IMR-90 (cell line): ENCODE measurements at places on chromosomes 5 and 9. TPM values are rescaled to one million over a fixed set of nuclear protein-coding genes. Genes with fewer than 3 reads are reported as not detected.

OGN gene
- under 0.01 TPM in 1 of 2 replicates, not detected in the other for total RNA-seq

HMMR gene
- 24.6 and 30.3 TPM in 2 replicates for total RNA-seq

SLC44A1 gene
- total RNA-seq = 19.4 and 21.7 TPM in 2 replicates

SOX30 gene
- total RNA-seq = not detected in 2 replicates

ADAMTSL2 gene
- not detected in 2 replicates for total RNA-seq

DNA sequence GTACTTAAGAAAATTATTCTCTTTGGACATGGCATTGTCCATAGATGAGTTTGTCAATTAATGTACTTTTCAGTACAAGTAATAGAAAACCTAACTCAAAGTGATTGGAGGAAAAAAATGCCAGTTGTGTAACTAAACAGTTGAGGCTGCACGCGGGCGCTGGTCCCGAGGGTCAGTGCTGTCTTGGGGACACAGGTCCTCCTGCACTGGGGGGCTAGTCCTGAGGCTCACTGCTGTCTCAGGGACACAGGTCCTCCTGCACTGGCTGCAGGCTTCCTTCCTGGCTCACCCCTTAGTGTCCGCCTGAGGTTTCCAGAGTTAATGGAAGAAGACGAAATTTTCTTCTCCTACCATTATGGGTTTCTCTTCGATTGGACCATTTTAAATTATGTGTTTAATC is 281.1 kb downstream of the CD180 start:
- DNase-seq = no peak

DNA sequence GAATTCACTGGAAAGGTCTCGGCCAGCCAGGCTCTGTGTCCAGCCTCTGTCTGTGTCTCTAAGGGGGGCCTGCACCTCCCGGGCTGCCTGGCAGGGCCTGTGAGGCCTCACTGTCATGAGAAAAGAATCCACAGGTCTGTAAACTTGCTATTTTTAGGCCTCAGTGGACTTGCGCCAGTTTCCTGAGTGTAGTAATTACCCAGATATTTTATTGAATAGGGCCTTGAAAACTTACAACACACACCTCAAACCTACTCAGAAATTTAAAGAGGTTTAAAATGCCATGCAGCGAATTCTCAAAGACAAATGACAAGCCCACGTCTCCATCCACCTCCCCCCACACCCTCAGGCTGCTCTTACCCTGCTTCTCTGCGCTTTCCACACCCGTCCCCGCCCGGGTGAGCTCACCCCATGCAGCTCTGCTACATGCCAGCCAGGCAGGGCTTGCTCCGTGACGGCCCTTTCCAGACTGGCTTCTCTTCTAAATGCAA is 8.8 kb upstream of the TENT4A start:
- peak; percentile 92 for DNase-seq

GRCh38 chr5:132260714-132261551 is 3.4 kb downstream of the PDLIM4 start:
- peak; percentile 96 for DNase-seq

- DNase-seq = peak; percentile 98
Observed at GRCh38 chr9:13942695-13943094, 371.2 kb downstream of the NFIB start.

GRCh38 chr5:83387041-83387440 is 84.5 kb upstream of the VCAN start:
- peak; percentile 11 for DNase-seq

DNA sequence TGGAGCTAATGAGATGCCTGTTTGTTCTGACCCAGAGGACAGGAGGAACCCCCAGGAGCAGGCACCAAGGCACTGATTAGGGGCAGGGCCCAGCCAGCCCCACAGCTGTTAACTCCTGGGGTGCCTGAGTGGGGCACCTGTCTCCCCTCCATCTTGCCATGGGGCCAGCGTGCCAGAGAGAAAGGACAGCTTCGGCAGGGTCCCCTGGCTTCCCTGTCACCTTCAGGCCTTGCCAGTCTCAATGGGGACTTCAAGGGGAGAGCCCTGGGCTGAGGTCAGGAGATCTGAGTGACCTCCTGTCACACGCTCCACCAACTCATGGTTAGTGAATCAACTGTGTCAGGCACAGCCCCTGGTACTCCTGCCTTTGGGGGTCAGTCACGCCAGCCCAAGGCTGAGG is 152.7 kb upstream of the MVB12B start:
- DNase-seq = no peak

DNA sequence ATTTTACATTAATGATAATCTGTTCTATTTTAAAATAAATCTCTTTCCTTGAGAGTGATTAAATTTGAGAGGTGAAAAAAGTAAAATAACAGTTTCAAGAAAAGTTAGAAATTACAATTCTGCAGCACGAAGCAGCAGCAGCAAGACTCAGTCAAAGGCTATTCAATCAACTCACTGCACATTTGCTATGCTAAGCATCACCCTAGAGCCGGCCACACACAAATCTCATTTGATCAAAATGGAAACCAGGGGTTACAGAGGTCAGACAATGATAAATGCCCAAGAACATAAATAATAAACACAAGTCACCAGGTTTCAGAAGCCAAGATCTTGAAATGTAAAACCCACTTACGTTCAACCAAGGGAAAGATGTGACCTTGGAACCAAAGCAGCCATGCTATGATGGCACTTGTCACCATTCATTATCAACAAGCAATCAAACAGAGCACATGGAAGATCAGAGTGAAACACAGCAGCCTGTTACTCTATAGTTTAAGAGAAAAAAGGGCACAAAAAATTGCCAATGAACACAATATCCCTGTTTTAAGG is 136.0 kb downstream of the EPB41L4A start:
- DNase-seq = no peak

DNA sequence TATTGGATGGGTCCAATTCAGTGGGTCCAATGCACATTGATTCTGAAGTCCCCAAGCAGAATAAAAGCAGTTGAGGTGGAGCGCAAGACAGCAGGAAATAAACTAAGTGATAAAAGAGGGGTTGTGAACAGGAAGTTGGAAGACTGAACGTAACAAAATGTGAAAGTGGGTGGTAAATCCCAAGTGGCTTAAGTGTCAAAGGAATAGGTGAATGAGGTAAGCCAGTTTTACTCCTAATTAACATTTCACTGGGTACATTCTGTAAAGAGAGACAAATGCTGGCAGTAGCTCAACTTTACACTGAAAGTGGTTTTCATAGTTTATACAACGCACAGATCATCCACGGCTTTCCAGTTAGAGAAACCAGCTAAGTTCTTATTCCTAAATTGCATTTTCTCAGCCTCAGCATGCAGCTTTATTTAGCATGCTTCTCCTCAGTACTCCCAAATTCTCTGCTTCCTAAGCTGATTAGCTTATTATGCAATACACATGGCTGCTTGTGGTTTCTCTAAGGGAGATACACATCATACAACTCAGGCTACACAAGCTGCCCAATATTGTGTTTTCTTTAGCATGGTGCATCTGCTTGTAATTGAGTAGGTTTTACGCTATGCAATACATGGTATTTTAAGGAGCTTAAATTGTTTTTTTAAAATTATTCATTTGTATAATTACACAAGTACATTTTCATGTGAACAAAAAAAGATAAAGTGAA is 34.2 kb upstream of the HSD17B4 start:
- peak; percentile 76 for DNase-seq

- DNase-seq = no peak
Observed at GRCh38 chr5:125581311-125581710, 834.9 kb upstream of the ZNF608 start.

GRCh38 chr9:123131993-123132392 is 98.5 kb downstream of the GPR21 start:
- no peak for DNase-seq

DNA sequence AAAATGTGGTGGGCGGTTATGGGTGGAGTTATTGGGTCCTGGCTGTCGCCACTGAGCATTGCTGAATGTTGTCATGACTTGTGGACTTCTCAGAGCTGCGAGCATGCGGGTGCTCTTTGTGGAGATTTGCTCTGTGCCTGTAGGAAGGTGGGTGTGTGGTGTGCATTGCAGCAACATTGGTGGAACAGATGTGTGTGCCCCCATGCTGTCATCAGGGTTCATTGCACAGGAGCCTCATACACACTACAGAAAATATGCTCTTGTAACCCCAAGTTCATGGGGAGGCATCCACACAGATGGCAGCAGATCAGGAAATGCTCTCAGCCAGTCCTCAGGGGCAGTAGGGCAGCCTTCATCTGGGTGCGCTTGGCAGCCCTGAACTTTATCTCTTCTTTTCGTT is 55.9 kb upstream of the PHF2 start:
- DNase-seq = no peak

GRCh38 chr9:131530920-131531832 is at the start of gene UCK1:
Gene UCK1, minus strand, starts transcription at chr9:131531263. Its CDS starts 89 bp downstream, at chr9:131531174.
- peak; percentile 62 for DNase-seq

GRCh38 chr5:54638106-54638505 is 120.5 kb downstream of the SNX18 start:
- no peak for DNase-seq

DNA sequence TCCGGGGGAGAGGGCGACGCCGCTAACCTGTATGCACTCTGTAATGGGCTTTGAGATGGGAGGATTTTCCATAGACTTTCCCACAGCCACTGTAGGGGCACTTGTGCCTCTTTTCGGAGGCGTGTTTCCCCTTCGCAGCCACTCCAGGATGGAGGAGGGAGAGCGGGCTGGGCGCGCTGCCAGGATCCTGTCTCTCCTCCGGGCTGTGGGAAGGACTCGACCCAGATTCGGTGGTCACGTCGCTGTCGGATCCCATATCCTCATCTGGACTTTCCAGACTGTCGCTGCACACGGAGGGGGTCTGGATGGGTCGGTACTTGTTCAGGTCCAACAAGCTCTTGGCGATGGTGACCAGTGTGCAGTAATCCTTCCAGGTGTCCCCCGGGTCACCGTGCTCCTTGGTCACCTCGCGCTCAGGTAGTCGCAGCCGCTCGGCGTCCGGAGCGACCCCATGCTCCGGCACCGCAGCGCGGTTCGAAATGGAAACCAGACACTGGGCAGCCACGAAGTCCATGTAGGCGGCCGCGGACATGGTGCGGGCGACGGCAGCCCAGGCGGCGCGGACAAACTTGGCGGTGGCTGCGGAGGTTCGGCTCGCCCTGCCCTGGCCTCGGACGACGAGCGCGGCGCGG is 1.5 kb downstream of the KLF9 start:
- peak; percentile 79 for DNase-seq
